ENCODE measurements at places on chromosomes 4 and X.

- DNase-seq = no peak
Measured at GRCh38 chrX:6223516-6223915, 5.2 kb downstream of the NLGN4X start.

- DNase-seq = peak; percentile 84
Measured at GRCh38 chr4:39365830-39366771, at the start of gene RFC1. Gene RFC1, minus strand, starts transcription at chr4:39366362. Its CDS starts 121 bp downstream, at chr4:39366241.

- no peak for DNase-seq
Measured at GRCh38 chrX:153414856-153415510, 3.7 kb downstream of the ZFP92 start.

GRCh38 chrX:74280759-74281158 lies 23.2 kb upstream of the ZCCHC13 start:
- DNase-seq = no peak

DNA sequence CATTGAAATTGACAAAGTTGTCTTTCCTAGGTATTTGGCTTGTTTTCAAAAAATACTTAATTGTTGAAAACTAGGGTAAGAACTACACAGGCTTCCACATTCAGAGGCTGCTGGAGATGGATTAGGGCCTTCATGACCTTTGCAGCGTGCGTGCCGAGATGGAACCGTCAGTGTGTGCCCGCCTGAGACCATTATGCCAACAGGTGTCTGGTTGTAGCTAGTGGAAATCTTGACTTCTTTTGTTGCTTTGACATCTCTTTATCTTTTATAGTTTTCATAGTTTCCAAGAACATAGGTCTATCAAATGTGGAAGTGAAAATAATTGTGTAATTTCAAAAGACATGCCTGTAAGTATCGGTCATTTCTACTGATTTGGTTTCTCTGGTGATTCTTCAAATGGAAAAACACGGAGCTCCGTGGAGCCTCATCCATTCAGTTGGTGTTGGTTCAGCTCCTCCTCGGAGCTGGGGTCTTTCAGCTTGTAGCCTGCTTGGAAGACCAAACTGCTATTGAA lies 38.9 kb upstream of the CLCN4 start:
- DNase-seq = no peak

- DNase-seq = no peak
Measured at GRCh38 chr4:55949482-55949802, 697 bp downstream of the CEP135 start.

- no peak for DNase-seq
Measured at GRCh38 chrX:140724736-140725135, 15.2 kb downstream of the LINC00632 start.

DNA sequence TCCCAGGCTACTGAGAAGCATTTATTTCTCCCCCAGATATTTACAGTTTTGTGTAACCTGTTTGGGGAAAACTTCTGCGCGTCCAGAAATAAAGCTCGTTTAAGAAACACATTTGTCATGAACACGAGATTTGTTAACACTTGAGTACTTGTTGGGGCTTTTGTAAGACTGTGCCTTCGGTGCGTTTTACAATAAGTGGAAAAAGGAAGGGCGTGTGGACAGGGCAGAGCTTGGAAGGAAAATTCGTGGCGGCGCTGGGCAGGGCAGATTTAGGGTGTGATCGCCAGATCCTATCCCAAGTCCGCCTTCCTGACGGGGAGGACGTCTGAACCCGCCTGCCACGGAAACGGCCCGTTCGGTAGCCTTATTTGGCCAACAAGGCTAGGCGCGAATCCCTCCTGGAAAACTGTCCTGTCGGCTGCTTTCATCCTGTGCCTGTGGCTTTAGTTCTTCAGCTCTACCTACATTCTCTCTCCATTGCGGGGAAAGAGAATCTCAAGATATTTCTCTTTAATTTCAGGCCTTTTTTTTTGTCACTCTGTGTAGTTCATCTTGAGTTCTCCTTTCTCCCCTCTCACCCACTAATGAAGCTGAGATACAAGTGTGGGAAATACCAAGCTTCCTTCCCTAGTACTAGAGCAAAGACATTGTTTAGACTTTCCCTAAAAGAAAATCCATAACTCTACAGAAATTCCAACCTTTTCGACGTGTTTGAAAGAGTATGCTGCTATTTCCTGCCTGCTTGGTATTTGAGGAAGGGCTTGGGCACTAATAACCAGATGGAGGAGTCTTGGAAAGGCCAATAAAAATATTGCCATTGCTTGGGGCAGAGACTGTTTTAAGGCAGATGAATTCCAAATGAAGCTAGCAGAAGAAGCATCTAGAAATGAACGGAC lies 982 bp downstream of the PDLIM5 start:
- DNase-seq = peak; percentile 9

GRCh38 chrX:10467793-10468192 lies 152.6 kb downstream of the MID1 start:
- DNase-seq = no peak

DNA sequence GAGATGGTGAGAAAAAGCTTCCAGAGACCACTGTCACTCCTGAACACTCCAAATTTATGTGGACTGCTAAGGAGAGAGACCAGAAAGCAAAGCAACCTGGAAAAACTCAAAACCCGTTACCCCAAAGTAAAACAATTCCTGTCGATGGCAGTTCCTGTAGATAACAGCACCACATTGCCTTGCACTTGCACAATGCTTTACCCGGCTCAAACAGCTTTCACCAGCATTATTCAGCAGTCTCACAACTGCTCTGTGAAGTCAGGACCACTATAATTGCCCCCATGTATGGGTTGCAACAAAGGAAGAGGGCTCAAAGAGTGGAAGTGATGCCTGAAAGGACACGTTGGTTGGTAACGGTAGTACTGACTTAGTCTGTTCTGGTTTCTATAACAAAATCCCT lies 234.8 kb downstream of the BCOR start:
- no peak for DNase-seq

DNA sequence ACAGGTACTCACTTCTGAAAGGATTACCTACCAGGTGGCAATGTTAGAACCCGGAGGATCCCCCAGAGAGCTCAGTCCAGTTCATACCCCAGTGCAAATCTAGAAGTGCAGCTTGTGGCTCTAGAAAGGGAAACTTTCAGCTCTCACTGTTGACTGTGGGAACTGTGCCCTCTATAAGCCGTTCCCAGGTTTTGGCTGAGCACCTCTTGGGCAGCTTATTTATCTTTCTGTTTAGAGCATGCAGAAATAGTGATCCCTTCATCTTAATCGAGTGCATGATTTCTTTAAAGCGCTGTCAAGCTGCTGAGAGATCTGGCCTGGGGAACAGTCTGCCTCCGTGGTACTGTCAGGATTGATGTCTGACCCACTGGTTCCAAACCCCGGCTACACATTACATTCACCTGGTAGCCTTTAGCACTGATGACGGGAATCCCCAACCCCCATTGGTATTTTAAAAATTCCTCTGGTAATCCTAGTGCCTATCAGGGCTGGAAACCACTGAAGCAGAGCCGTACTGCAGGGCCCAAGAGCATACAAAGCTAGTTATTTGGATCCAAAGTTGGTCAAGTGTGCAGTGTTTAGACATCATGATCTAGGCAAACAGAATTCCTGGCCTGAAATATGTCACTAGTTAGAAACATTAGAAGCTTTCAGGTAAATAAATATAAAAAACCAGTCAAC lies 103.2 kb downstream of the KLHL8 start:
- no peak for DNase-seq

- no peak for DNase-seq
Measured at GRCh38 chrX:19760345-19760744, 127.1 kb downstream of the SH3KBP1 start.

DNA sequence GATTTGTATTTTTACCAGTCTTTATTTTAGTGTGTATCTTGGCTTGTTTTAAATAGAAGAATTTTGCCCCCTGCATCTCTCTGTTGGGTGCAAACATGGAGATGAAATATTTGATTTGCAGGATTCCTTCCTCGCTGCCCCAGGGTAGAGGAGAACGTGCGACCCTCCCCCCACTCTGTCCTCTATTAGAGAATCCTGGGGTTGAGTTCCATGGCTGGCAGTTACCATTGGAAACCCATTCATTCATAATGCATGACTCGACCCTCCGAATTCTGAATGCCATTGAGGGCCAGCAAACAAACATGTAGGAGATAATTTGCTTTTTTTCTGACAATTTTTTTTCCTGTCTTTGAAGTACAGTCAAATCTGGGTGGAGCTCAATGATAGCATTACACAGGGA lies 53.7 kb downstream of the TRIM2 start:
- DNase-seq = no peak

- no peak for DNase-seq
Measured at GRCh38 chrX:40267334-40268187, 169.8 kb upstream of the BCOR start.

DNA sequence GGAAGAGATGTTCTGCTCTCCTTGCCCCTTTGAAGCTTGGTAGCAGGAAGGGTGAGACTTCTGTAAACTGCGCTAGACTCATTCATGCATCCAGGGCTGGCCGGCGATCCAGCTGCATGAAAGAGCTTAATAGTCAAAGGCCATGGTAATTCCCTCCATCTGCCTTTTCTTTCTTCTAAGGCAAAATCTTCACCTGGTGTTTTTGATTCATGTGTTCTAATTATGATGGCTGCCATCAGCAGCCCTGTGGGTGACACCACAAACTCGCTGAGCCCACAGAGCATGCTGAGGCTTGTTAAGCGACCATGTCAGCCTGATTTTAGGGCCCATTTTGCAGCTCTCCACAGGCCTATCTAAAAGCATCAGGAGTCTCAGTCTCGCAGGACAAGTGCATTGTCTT lies 450.1 kb upstream of the TENM3 start:
- DNase-seq = no peak

- DNase-seq = no peak
Measured at GRCh38 chr4:89558147-89558546, 250.5 kb upstream of the GPRIN3 start.

DNA sequence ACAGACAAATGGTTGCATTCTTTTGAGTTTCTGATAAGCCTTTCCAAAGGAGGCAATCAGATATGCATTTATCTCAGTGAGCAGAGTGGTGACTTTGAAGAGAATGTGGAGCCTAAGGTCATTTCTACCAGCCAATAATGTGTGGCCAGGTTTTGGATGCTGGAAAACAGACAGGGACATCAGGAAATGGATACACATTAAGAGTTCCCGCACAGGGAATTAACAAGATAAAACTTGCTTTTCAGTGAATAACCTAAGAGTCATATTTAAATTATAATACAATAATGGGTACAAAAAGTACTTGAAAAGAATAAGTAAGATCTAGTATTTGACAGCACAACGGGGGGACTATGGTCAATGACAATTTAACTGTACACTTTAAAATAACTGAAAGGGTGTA lies 492.3 kb upstream of the FAM241A start:
- no peak for DNase-seq

GRCh38 chr4:14066979-14067378 lies 439.5 kb upstream of the BOD1L1 start:
- no peak for DNase-seq

- no peak for DNase-seq
Measured at GRCh38 chr4:107935246-107935645, 3.9 kb downstream of the CYP2U1 start.

GRCh38 chrX:134469486-134469885 lies 9.5 kb downstream of the HPRT1 start:
- DNase-seq = no peak

DNA sequence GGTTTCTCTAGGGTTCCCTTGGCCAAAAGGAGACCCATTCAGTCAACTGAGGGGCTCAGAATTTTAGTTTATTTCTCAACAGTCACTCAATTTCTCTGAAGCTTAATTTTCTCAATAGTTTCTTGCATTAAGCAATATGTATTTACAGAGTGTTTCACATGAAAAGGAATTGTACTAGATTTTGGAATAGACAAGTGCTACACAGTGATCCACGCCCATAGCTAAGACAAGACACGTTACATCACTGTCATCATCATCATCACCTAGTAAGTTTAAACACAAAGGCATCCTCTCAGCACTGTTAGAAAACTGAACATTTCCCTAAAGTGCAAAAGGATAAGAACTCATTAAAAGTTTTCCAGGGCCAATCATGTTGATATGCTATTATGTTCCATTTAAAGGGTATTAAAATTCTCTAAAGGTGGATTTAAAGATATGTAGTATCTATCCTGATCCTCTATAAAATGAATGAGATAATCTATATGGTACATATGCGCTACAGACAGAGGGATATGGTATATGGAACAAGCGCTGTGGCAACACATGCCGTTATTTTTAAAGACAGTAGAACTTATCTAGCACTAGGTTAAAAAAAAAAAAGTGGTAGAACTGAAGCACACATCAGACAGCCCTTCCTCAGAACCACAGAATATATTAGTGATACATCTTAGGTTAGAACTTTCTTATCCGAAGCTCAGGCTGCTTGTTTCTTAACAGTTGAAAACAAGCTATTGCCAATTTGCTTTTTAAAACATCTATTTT lies 12.1 kb downstream of the PPA2 start:
- DNase-seq = no peak

DNA sequence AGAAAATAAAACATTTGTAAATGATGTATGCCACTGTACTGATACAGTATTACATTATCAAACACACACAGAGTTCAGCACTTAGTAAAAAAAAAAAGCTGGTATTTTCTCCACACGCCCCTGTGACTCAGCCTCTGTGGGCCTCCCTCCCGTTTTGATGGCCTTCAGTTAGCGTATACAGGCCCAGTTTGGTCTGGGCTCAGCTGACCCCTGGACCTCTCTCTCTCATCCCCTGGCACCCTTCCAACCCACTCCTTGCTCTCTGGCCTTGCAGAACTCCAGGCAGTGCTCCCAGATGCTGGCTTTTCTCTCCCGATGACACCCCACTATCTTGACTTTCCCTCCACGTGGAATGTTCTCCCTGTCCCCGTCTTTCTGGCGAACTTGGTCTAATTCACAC lies 89.0 kb upstream of the LIMCH1 start:
- DNase-seq = no peak

DNA sequence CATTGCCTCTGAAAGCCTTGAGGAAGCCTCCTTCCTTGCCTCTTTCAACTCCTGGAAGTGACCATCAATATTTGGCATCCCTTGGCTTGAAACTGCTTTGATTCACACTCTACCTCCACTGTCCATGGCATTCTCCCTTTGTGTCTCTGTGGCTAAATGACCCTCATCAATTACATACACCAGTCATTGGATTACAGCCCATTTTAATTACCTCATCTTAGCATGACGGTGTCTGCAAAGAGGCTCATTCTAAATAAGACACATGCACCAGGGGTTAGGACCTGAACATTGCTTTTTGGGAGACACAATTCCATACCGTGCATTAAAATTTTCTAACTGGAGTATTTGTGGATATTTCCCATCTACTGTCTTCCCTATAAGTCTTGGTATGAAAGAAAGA lies 60.7 kb upstream of the FAM9A start:
- DNase-seq = no peak

DNA sequence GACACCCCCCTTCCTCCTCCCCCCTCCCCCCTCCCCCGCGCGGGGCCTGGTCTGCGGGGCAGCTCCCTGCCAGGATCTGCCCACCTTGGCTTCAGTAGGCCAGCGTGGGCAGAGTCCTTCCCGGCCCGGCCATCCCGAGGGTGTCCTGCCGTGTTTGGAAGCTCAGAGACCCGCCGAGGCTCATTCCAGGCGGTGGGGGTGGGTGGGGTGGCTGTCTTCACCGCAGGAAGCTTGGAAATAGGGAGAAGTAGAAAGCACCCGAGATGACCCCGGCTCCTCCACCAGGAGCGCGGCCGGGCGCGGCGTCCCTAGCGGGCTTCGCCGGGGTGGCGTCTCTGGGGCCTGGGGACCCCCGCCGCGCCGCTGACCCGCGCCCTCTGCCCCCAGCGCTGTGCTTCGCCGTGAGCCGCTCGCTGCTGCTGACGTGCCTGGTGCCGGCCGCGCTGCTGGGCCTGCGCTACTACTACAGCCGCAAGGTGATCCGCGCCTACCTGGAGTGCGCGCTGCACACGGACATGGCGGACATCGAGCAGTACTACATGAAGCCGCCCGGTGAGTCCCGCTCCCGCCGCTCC lies 1.6 kb downstream of the NAT8L start:
- no peak for DNase-seq
